ENCODE measurements at places on chromosomes 7 and 10.

- no peak for DNase-seq
Observed at GRCh38 chr7:150799741-150800580, at the start of gene TMEM176B. Gene TMEM176B (minus strand): TSS chr7:150800364. CDS start chr7:150796569, 3,795 bp downstream.

GRCh38 chr10:21398563-21399231 lies 126.8 kb downstream of the SKIDA1 start:
- DNase-seq = peak; percentile 32

DNA sequence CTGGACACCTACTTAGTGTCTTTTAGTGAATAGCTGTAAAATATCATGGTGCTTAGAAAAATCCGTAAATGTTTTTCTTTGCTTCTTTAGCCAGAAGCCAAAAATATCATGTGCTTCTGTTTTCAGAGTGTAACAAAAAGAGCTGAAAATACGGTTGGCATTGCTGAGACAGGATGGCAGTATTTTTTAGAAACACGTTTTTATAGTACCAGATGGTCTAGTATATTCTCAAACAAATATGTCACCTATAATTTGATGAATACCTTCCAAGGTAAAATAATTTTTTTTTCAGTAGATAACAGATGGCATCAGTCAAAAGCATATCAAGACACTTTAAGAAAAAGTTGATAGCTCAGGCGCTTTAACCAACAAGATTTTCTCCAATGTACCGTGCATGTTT lies 326.6 kb downstream of the PHF14 start:
- no peak for DNase-seq

GRCh38 chr7:79180533-79180932 lies 272.9 kb downstream of the MAGI2 start:
- DNase-seq = no peak

GRCh38 chr10:119371704-119372663 lies 164.6 kb downstream of the GRK5 start:
- DNase-seq = no peak

- peak; percentile 1 for DNase-seq
Observed at GRCh38 chr10:113362645-113363091, 190.2 kb upstream of the HABP2 start.

DNA sequence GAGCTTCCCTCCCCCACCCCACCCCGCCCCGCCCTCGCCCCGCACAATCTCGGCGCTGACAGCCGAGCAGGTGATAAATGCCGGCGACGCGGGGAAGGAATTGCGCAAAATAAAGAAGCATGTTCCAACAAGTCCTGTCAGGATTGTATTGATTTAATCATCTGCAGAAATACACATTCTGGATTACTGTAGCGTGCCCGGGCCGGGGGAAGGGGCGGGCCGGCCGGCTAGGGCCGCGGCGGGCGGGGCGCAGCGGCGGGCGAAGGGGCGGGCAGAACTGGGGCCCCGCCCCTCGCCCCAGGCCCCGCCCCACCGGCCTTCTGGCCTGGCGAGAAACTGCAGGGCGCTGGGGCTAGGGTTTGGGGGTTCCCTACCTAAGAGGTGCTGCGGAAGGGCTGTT lies 88.9 kb upstream of the PAX2 start:
- no peak for DNase-seq

GRCh38 chr7:155702616-155703015 lies 58.2 kb downstream of the RBM33 start:
- DNase-seq = peak; percentile 69

- no peak for DNase-seq
Observed at GRCh38 chr10:9848981-9849380, 1168.7 kb upstream of the CELF2 start.

- DNase-seq = peak; percentile 76
Observed at GRCh38 chr10:48309711-48310226, 3.3 kb downstream of the MAPK8 start.

- peak; percentile 44 for DNase-seq
Observed at GRCh38 chr10:10320956-10321355, 696.7 kb upstream of the CELF2 start.

DNA sequence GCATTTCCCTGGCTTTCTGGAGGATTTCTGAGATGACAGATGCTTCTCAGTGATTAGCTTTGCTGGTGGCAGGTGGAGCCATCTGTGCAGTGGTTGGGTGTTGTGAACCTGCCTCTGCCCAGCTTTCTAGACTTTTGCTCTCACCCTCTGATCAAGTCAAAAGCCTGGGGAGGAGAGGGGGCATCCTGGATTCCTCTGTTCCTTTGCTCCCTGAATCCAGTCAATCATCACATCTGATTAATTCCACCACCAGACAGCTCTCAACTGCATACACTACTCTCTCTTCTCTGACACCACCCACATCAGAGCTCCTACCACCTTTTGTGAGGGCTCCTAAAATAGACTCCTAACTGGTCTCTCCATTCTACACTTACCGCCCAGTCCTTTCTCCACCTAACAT lies 283.5 kb downstream of the WDR11 start:
- DNase-seq = no peak

DNA sequence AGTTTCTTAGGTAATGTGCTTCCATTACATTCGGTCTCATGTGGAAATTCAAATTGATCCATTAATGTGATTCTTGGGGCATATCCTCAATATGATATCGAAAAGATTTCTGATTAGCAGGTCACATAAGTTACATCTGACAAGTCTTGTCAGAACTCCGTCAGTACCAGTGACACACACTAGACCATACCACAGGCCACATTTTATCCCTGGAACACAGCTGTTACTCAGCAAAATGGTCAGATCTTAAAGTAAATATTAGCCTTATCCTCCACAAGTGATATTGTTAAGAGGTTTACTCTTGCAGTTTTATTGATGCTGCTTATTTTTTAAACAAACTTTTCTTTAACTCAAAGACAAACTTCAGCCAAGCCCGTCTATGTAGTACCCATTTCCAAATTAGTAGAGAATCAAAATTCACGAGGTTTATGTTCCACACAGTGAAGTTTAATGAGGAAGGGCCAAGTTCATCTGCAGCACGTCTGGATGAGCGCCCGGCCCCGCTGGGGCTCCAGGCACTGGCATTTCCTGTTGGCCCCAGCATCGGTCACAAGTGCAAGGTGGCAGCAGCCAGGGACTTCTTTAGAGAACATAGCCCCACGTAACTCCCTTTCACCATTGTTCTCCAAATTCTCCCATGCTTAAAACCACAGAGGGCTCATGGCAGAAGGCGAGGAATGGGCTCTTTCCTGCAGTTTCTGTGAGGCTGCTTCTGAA lies 132.2 kb downstream of the VIPR2 start:
- DNase-seq = no peak

GRCh38 chr10:90640756-90641155 lies 217.1 kb downstream of the HTR7 start:
- no peak for DNase-seq

DNA sequence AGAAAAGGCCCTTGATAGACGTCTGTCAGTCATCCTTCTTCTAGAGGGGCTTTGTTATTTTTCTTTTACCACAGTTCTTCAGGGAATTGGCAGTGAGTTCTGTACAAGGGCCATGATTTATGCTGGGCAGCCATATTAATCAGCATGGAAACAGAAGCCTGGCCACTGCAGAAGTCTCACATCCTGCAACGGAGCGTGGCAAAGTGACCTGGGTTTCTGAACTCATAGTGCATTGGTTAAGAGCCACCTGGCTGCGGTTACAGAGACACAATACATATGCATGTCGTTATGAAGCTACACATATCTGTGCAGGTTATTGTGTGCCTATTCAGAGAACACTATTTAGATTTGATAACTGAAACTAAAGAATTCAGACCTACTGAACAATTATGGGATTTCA lies 419.4 kb upstream of the CELF2 start:
- no peak for DNase-seq

GRCh38 chr7:150564006-150564405 lies 3.2 kb upstream of the GIMAP4 start:
- DNase-seq = no peak

DNA sequence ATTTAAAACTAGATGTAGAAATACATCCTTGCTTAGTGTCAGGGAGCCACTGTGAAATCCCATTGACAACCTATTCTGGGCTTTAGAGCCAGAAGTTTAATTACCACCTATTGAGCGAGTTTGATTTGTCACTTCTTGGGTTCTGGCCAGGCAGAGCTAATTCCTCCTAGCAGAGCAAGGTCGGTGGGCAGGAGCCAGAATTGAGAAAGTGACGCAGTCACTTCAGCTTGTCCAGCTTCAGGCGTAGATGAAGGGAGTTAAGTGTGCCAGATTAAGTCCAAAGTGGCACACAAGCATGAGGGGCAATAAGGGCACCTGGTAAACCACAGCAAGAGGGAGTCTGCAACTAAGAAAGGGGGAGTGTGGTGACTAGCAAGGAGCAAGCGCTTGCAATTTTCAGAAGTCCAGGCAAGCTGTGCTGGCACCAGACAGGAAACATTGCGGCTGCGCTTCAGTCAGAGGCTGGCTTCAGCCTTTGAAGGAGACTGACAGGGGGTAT lies 119.4 kb downstream of the ST7 start:
- no peak for DNase-seq

DNA sequence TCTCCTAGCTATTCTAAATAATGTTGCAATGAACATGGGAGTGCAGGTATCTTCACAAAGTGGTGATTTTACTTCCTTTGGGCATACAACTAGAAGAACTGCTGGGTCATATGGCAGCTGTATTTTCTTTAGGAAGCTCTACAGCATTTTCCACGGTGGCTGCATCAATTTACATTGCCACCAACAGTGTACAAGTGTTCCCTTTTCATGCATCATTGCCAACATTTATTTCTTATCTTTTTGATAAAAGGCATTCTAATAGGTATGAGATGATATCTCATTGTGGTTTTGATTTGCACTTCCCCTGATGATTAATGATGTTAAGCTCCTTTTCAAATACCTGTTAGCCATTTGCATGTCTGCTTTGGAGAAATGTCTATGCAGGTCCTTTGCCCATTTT lies 52.6 kb downstream of the NT5C2 start:
- DNase-seq = no peak

DNA sequence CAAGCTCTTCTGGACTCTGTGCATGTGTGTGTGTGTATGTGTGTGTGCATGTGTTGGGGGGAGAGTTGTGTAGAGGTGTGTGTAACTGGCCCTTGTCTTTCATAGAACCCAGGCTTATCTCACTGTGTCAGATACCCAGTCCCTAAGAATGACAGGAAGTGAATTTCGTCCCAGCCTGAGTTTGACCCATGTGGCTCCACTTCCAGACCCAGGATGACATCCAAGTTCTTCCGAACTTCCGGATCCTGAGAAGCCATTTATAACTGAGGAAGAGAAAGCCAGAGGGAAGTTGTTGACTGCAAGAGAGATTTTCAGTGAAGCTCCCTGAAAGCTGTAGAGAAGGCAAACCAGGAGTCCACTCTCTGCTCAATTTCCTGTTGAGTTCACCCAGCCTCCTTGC lies 53.2 kb downstream of the ADRB1 start:
- DNase-seq = no peak

DNA sequence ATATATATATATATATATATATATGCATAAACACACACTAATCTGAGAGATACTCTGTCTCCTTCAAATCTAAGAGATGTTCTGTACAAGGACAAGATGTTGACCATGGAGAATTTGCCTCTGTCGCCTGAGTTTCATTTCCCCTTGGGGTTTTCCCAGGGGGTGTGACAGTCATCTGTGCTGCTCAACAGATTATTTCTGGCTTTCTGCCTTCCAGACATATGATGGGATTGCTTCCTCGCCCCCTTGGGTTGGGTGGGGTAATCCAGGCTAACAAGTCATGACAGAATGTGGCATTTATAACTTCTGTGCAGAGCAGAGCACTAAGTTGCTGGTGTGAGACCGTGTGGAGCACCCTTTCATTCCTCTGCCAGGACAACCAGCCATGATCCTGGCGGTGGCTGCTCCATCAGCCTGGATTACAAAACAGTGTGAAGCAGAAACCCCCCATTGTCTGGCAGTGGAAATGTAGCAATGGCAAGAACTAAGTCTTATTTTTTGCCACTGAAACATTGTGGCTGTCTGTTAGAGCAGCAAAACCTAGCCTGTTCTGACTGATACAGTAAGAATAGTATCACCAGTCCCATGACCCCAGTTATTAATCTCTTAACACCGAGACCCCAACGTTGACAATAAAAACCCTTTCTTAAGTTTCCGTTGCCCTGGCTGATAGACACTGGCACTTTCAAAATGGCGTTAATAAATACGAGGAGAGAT lies 13.7 kb upstream of the USP6NL start:
- no peak for DNase-seq

- no peak for DNase-seq
Observed at GRCh38 chr10:591646-592045, 97.8 kb downstream of the DIP2C start.

DNA sequence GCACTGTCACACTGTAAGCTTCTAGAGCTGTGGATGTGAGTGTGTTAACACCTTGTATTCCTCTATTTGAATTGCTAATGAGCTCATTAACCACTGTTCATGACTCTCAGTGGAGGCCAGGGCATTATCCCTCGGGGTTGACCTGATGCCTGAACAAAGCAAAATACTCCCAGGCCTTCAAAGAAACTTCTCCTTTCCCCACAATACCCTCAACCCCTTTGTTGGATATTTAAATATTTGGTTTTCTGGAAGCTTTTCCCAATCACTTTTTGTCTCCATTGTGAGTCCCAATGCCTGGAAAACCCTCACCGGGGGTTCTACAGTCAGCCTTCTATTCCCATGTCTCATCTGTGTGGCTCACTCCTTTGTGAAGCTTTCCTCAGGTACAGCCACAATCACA lies 780.1 kb downstream of the PHTF2 start:
- no peak for DNase-seq

GRCh38 chr10:131452926-131453720 lies 141.6 kb upstream of the TCERG1L start:
- no peak for DNase-seq

GRCh38 chr7:31894308-31894707 lies 175.9 kb downstream of the PDE1C start:
- no peak for DNase-seq

GRCh38 chr10:25766687-25767221 lies 167.3 kb upstream of the MYO3A start:
- DNase-seq = no peak

GRCh38 chr10:92822964-92823363 lies 25.4 kb upstream of the EXOC6 start:
- no peak for DNase-seq

GRCh38 chr7:97734255-97734654 lies 2.4 kb downstream of the TAC1 start:
- no peak for DNase-seq

DNA sequence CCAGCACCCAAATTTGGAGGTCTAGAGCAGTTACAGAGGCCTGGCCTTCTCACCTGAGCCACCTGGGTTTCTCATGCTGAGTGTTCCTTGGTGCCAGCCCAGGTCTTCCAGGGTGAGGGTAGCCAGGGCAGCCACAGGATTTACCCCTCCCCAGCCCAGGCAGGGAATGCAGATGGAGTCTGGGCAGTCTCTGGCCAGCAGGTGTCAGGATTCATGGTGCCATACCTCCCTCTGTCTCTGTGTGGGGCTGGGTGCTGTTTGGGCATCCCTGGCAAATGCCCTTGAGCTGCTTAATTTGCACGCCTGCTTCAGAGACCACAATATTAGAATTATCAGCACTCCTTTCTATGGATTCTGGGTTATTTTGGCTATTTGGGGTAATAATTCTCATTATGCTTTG lies 246.7 kb downstream of the GFRA1 start:
- DNase-seq = no peak

All from NCI-H226 (cell line).